ENCODE measurements at places on chromosomes 3 and 15.
A peak's percentile ranks its signal among the peaks of the same experiment; 100 is the strongest.

- DNase-seq: no peak
These were observed 172.2 kb upstream of the TSPAN3 start for GRCh38 chr15:77243135-77243534.

- DNase-seq: no peak
These were observed 17.8 kb upstream of the MUC13 start for GRCh38 chr3:124952282-124952855.

DNA sequence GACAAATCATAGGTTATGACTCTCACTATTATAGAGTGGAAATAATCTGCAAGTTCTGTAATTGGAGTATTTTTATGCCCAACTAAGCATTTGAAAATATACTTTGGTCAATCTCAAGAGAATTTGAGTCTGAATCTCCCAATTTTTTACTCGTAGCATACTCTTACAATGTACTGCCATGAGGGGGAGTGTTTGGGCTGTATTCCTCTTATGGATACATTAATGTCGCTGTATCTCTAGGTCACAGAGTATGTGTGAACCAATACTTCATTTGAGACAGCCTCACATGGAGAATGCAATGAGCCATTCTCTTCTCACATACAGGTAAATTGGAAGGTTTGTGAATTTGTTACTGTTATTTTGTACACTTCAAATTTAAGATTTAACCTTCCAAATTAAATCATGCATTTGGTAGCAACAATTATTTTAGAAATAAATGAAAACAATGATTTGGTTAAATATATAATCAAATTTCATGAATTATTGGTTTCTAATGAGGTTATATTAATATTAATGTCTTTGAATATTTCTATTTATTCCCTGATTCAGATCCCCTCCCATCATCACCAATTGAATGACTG is 5.5 kb upstream of the CD200 start:
- DNase-seq: no peak

DNA sequence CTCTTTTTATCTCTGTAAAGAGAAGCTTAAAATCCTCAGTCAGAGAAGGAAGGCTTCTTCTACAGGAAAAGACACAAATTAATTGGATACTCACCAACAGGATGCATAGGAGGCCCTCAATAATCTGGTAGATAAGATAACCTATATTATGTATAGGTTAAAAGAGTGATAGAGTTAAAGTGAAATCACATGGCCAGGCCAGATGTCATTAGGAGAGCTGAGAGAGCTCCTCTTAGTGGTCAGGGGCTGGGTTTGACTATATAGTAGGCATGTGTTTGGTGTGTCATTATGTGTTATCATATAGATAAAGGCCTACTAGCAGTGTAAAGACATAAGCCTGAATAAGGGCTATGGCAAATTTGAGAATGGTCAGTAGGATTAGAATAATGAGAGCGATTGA is 479.3 kb downstream of the EPHA3 start:
- no peak for DNase-seq

DNA sequence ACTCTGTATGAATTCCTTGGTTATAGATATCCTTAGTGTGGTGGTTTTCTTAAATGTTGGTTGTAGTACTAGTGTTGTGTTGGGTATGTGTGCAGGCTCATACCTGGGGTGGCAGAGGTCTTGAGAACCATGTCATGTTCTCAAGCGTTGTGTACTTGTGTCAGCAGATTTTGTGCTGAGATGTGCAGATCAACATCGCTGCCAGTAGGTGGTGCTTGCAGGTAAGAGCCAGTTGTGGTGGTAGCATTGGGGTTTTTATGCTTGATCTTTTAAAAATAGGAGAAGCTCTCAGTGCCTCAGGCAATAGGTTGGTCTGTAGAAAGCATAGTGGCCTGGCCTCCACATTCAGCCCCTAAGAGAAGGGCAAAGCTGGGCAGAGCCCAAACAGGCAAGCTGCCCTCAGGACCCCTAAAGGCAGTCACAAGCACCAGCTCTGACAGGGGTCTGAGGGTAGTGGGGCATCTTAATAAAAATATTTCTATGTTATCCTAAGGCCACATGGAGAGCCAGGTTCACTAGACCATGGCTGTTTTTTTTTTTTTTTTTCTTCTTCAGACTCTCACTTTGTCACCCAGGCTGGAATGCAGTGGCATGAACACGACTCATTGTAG is 164.0 kb downstream of the IL20RB start:
- no peak for DNase-seq

GRCh38 chr15:38299216-38299615 is 46.6 kb downstream of the SPRED1 start:
- DNase-seq: no peak

DNA sequence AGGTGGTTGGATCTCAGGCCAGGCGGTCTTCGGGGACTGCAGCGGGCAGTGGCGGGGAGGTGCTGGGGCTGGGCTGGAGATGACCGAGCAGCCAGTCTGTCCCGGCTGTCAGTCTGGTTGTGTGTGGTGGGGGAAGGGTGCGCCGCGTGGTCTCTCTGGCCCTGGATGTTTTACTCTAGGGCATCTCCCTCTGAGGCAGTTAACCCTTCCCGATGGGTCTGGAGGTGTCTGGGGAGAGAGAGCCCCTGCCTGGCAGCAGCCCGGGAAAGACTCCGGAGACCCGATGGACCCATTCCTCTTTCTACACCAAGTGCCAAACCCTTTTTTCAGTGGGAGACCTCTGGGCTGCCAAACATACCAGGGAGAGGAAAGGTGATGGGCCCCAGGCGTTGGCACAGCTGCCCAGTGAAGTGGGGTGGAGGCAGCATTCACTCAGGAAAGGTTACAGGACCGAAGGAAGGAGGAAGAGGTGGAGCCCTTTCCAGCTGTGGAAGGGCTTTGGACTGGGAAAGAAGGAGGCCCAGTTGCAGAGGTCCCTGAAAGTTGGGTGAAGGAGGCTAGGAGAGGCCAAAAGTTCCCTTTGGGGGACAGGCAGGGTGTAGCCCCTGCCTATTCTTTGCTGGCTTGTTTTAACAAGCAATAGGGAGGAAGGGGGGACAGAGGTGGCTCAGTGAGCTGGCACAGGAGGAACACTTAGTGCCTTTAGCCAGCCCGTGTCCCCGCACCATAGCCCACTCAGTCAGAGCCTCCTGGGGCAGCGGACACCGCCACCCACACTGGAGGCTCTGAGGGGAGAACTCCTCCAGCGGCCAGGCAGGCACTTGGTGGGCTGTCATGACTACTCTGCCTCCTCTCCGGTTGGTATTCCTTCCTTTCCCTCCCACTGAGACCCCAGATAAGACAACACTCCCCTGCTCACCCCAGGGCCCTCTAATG is 2.7 kb upstream of the BAHD1 start:
- no peak for DNase-seq

DNA sequence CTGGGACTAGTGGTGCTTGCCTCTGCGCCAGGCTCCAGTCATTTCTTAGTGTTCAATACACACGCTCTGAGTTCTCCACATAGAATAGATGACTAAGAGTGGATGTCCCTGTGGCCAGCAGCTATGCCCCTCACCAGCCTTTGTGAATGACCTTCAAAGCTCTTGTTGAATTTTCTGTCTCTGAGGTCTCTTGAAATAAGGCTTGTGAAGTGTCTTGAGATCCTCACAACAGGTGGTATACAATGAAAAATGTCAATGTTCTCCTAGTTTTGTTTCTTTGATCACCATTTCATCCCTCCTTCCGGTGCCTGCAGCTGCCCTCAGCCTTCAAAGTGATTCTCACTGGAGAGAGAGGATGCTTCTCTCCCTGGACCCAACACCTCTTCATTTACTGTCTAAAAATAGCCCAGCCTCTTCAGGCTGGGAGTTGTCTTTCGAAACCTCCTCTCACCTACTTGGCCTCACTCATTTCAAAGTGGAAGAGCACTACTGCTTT is 5.4 kb downstream of the MAPKBP1 start:
- no peak for DNase-seq

DNA sequence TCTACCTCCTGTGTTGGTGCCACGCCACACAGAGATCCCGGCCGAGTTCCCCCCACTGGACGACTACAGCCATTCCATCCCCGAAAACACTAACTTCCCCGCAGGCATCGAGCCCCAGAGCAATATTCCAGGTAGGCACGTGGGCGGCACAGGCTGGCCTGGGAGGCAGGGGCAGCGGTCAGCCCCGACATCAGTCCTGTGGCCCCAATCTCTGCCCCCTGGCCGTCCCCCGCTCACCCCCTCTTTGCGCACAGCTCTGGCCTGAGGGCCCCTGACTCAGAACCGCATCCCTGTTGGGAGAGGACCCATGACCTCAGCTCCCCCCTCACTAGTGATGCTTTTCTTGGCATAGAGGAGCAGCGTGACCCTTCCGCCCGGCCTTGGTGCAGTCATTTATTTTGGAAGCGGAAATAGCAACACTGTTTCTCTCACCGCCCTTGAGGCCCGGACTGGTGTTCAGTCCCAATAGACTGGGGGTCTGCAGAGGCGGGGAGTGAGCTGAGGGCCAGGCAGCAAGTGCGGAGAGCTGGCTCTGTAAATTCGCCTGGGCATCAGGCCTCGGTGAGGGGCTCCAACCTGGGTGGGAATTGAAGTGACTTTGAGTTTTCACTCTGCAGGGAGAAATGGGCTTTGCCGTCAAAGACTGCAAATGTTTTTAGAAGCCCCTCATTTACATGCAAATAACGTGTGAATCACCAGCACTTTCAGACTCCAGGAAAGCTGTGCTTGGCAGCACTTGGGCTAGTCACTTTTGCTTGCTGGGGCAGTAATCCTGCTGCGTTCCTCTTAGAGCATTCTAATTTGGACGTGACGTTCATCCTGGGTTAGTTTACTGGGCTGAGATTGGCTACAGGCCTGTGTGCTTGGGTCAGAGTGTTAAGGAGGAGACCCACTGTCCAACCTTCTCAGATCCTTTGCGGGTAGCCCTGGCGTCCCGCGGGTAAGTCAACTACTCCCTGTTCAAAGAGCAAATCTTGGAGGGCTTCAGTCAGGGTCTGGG is 88.9 kb downstream of the AAGAB start:
- DNase-seq: peak; percentile 77

GRCh38 chr3:156353563-156353962 is 201.4 kb downstream of the SSR3 start:
- DNase-seq: no peak

DNA sequence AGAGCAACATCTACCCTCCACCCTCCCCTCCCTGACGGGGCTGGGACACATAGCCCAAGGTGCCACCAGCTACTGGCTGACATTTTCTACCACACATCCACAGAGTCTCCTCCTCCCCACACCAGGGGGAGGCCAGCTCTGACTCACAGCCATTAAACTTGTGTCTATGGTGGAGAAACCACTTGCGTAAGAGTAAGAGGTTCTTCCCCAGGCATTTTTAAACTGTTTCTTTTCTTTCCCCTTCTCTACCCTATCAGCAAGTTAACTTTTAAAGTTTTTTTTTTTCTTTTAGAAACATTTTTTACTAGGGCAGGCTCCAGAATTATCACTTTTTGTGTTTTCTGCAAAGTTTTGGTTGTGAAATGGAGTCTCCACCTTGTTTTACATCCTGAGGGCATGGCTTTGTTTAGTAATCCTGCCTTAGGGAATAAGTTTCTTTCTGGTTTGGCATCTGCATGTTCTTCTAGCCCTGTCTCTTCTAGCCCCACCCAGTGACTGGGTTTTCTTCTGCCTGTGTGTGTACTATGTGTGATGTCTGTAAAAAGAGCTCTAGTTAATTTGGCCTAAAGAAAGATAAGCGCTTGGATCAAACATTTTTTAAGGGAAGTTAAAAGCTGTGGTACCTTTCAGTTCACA is 148.8 kb upstream of the GADL1 start:
- DNase-seq: no peak

DNA sequence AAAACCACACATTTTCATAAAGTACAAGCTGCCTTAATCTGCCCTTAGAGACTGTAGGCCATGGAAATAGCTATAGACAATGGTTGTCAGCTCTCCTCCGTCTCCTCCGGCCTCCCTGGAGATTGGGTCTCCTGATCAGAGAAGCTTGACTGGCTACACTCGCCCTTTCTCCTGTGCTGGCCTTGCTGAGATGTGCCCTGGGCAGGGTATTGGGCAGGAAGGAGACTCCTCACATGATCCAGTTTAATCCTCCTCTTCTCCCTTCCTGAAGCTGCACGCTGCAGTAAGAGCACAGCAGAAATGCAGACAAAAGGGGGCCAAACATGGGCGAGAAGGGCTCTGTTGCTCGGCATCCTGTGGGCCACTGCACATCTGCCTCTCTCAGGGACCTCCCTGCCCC is at the start of gene SLC24A5:
Gene SLC24A5, plus strand, starts transcription at position 246 of the 400 bp plus-strand sequence. Its CDS starts 55 bp downstream, at position 301.
- DNase-seq: no peak

- no peak for DNase-seq
These were observed 29.7 kb downstream of the OR4F15 start for GRCh38 chr15:101841656-101842055.

DNA sequence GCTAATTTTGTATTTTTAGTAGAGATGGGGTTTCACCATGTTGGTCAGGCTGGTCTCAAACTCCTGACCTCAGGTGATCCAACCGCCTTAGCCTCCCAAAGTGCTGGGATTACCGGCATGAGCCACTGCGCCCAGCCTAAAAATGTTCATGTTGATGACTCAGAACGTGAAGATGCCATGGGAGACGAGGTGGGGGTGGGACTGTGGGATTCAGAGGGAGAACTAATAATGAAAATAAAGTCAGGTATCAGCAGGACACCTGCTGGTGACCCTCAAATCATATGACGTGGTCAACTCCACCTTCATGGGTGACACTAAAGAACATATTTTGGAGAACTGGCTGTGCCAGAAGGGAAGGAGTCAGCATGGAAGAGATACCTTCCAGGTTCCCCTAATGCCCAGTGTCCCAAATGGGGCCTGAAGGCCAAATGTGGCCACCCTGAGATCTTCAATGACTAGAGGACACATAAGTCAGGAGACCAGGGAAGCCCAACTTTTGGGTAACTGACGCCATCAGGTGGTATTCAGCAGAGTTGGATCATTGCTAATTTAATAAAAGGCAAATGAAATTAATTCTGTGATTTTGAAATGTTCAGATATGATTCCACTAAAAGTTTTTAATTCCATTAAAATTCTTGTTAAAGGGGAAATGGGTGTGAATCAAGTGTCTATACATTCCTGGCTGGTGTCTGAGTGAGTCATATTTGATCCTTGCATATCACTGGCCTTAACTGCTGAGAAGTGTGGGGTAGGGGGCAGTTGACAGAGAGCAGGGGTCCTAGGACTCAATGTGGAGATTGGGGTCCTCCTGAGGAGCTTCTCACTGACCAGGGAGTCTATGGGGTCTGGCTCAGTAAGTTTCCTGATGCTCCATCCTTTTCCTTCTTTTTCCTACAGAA is 88.6 kb upstream of the GSK3B start:
- no peak for DNase-seq

DNA sequence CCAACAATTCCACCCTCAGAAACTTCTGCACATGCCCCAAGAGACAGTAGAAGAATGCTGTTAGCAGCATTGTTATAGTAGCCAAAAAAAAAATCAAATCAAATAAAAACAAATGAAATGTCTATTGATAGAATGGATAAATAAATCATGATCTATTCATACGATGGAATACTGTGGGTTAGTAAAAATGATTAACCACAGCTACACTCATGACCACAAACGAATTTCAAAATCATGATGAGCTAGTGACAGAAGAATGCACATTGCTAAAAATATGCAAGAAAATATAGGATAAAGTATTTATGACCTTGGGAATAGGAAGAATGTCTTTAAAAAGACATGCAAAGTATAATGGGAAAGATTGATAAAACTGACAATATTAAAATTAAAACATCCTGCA is 57.5 kb upstream of the ACAN start:
- DNase-seq: no peak

Data from sciatic nerve (tissue), 2 donors.